NCI-H1417 treated with DMSO at 0.1 percent for 48 hours (cell line): ENCODE measurements at places on chromosomes 16 and 17.

DNA sequence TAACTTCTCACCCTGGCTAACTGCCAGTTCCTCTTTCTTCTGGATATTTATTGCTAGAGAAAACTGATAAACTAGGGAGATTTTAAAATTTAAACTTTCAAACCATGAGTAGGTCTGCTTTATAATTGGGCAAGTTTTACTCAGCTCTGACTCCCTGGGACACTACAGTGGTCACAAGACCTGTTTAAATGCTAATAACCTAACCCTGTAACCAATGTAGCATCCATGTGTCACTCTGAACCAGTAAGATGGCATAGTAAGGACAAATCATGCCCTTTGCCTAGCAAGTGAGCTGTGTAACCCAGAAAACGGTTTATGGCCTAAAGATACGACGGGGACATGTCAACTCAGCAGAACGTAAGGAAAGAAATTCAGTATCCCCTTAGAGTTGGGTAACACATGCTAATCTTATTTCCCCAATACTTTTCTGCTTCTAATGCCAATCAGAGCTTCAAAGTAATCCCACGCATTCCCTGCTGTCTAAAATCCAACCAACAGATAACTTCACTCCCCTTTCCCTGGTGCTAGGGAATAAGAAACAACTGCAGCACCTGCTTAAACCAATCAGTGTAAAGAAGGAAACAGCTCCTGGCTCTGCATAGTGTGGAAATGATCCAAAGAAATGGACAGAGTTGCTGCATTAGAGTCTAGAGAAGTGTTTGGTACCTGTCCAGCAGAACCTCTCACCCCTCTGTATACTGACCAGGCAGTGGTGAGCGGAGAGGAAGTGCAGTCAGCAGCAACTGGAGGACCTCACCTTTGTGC is 85.7 kb downstream of the NCOR1 start:
- no peak for DNase-seq

DNA sequence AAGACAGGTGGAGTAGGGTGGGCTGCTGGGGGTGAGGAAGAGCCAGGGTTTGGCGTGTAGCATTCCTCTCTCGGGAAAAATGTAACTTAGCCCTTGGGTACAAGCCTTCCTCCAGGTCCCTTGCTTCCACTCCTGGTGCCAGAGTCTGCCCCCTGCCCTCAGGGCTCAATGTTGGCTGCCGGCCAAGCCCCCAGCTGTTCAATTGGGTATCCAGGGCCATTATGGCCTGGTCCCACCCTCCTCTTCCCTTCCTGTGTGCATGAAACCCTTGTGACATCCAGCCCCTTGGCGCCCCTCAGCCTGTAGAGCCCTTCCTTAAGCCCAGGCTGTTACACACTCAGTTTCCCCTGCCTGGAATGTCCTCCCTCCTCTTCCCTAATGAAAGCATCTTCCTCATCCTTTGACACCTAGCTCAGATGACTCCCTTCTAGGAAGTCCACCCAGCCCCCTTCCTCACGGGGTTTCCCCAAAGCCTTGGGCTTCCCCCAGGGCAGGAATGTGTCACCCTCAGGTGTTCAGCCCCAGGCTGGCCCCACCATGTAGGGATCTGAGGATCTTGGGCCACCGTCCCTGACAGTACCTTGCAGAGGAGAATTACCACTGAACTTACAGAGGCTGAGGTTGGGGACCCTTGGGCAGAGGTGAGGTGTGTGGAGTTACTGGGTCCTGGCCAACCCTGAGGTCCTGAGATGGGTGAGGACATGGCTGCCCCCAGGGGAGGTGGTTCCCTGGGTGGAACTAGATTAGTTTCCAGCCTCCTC is 30.0 kb downstream of the B9D1 start:
- DNase-seq: no peak

DNA sequence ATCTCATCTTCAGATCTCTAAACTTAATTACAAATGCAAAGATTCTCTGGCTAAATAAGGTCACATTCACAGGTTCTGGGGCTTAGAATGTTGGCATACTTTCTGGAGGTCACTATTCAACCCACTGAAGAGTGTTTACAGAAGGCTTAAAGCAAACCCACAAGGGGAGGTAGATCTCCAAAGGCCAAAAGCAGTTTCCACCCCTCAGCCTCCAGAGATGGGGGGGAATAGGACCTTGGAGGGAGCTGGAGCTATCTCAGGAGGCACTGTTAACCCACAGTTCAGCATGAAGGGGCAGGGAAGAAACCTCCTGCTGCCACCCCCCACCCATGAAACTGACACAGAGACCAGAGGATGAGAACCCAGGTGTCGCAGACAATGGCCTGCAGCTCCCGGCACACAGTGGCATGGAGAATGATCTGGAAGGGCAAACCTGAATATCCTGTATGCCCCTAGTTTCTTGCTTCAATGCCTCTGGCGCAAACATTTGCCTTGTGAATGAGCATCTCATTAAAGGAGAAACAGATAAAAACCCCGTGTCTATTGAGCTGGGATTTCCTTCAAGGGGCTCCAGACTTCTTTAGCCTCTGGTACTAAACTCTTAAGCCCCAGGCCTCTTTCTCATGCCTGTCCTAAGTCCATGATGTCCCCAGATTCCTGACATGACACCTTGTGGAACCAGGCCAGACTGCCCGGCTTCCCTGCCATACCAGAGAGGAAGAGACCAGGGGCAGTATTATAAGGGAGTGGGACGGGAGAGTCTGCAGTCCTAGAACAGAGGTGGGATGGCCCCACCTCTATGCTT is 103.1 kb upstream of the CDH5 start:
- DNase-seq: no peak

DNA sequence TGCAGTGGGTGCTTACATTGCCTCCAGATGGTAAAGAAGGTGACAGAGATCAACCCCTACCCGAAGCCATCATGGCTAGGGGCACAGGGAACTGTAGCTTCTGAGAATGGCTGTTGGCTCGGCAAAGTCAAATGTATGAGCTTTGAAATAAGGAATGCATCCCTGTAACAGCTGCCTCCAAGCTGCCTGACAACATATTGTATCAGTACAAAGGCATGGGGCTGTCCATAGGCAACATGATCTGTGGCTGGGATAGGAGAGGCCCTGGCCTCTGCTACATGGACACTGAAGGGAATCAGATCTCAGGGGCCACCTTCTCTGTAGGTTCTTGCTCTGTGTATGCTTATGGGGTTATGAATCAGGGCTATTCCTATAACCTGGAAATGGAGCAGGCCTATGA is 119.2 kb upstream of the NETO2 start:
- no peak for DNase-seq

DNA sequence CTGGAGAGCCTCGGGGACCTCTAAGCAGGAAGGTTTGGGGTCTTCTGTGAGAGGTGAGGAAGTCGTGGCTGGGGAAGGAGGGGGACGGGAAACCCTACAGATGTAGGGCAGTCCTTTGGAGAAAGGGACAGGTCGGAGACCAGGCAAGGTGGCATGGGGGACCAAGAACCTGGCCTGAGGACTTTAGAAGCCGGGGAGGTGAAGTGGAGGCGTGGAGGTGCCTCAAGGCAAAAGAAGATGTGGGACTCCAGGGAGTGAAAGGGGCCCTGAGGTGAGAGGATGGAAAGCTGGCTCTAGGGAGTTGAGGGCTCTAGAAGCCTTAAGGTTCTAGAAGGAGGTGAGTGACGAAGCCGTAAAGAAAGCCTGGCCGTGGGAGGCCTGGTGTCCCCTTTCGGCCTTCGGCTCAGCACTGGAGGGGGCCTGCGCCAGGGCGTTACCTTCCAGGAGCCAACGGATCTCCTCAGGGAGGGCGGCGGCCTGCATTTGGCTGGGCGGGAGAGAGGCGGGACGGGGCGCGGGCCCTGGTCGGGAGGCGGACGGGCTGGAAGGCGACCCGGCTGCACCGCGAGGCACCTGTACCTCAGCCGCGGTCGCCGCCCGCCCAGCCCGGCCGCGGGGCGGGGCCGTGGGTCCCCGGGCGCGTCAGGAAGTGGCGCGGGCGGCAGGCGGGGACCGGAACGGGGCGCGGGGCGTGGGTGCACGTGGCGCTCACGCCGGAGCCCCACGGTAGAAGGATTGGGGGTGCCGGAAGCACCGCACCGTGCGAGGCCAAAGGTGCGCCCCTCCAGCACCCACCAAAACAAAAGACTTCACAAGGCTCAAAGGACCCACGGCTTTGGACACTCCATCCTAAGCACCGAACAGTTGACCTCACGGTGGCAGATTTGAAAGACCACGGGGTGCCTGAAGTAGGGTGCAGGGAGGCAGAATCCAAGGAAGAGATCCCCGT is at the start of gene SKAP1:
SKAP1 (minus strand) TSS at position 577 of the 949 bp plus-strand sequence.
- no peak for DNase-seq

DNA sequence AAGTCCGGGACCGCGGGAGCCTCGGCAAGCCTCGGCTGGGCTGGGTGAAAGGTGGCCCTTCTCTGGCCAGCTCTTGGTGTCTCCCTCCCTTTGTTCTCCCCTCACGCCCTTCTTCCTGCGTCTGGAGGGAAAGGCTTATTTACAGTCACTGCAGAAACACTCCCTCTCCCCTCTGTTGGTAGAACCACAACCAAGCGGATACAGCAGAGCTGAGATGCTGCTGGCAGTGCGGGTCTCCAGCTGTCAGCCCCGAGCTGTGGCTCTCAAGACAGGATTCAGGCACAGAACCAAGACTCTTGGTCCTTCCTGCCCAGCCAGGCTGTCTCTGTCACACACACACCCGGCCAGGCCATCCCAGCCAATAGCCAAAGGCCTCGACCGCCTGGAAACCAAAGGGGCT is 133.3 kb downstream of the ENGASE start:
- DNase-seq: no peak

GRCh38 chr17:8126491-8127066 is 2.7 kb upstream of the HES7 start:
- no peak for DNase-seq

DNA sequence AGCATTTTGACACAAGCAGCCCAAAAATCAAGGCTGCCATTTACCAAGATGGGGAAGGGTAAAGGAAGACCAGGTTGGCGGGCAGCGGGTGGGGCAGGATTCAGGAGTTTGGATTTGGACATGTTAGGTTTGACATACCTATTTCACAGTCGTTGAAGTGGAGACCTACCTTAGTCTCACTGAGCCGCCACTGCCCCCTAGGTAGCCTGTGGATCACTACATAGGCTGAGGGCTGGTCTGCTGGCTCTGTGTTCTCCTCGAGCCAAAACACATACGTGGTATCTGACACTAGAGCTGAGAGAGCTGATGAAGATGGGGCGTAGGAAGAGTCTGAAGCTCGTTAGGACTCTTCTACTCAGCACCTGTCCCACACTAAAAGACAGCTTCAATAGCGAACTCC is 115.1 kb downstream of the HIC1 start:
- DNase-seq: no peak

DNA sequence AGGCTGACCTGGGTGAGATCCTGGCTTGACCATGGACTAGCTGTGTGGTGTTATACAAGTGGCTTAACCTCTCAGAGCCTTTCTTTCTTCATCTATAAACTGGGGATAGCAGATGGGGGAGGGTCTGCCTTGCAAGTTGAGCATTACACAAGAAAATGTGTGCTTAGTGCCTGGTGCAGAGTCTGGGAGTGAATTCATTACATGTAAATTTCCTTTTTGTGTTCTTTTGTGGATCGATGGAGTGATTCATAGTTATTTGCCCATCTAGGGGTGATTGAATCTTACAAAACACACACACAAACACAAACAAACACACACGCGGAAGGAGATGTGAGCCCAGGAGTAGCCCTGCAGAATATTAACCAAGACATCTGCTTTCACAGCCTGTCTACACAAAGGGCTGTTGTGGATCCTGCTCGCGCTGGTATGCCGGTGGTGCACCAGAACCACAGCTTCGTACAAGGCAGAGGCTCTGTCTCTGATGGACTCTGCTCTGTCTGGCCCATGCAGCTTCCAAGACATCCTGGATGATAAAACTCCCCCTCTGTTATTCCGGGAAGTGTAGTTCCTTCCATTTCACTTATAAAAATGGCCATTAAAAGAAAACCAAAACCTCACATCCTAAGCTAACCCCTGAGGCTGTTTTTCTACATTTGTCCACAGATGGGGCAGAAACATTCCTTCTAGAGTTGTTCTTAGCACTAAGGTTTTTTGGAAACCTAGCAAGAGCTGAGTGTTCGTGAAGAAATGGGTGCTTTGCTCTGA is 86.1 kb downstream of the UTP18 start:
- DNase-seq: no peak

GRCh38 chr16:65121870-65122723 is at the start of gene CDH11:
TSS of gene CDH11 (minus strand) at chr16:65122063. CDS start at chr16:65004869, 117,194 bp downstream.
- no peak for DNase-seq

DNA sequence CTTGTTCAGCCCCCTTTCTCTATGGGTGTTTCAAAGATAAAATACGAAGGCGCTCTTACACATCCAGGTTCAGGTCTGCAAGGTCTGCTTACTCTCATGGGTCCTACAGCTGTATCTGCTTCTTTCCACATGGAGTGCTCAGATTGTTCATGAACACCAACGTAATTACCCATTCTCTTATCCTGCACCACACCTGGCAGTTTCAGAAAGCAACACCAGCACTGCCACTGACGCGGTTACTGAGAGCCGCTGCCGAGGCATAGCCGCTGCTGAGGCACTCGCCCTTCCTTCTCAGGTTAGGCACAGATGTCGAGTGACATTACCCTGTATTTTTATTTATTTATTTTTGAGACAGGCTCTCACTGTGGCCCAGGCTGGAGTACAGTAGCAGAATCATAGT is 147.1 kb downstream of the RPTOR start:
- DNase-seq: no peak

DNA sequence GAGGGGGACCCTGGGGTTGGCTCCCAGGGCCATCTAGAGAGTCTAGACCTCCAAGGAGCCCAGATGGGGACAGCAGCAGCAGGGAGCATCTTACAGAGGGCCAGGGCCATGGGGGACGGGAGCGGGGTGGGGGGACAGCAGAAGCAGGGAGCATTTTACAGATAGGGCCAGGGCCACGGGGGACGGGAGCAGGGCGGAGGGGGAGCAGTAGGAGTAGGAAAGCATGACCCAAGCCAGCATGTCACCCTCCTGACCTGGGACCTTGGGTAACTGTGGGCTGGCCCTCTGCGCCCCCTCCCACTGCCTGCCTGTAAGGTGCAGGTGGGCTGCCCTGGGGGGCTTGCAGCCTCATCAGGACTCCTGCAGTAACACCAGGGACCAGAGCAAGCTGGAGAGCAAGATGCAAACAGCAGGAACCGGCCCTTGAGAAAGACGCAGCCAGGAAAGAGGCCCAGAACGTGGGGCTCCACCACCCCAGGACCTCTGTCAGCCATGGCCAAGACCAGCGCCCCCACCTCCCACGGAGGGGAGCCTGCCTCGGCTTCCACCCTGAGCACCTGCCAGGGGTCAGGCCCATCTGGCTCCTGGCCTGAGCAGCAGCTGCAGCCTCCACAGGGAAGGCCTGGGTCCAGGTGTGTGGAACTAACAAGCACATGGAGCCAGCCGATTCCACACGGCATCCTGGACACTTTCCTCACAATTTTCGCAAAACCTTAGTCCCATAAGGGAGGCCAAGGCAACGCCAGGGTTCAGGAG is 2.4 kb downstream of the ZNF598 start:
- DNase-seq: no peak

DNA sequence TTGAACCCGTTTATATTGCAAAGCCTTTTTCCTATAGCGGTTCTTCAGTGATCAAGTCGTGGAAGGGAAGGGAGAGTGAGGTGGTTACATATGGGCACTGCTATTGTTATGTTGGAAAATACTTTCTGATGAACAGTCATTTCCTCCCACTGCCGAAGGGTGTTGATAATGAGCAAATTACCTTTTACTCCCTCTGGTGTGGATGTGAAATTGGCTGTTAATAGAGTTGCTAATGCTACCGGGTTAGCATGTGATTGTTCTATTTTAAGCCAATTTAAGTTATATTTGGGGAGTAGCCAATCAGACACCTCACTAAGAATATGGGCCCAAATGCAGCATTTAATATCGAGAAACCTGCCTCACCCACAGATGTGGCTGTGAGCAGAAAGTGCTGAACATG is 15.6 kb upstream of the PMFBP1 start:
- no peak for DNase-seq

GRCh38 chr16:1309888-1310831 is 724 bp downstream of the UBE2I start:
- DNase-seq: no peak
